ENCODE measurements at places on chromosomes 13 and 19. TPM values are rescaled to one million over a fixed set of nuclear protein-coding genes. Genes with fewer than 3 reads are reported as not detected.

RASAL3 gene
- total RNA-seq = not detected

ZNF480 gene
- 9.8 TPM for total RNA-seq

URAD gene
- total RNA-seq = not detected

RDH8 gene
- not detected for total RNA-seq

IFI30 gene
- total RNA-seq = 1.5 TPM

NBEA gene
- 2.0 TPM for total RNA-seq

KLK1 gene
- total RNA-seq = not detected

RHPN2 gene
- total RNA-seq = 13.0 TPM

FUT1 gene
- 0.10 TPM for total RNA-seq

RASA3 gene
- 41.7 TPM for total RNA-seq

SYMPK gene
- 73.4 TPM for total RNA-seq

PEX11G gene
- not detected for total RNA-seq

ZNF121 gene
- total RNA-seq = 48.5 TPM

GRCh38 chr13:22270881-22271280 is 600.0 kb downstream of the FGF9 start:
- DNase-seq = no peak

DNA sequence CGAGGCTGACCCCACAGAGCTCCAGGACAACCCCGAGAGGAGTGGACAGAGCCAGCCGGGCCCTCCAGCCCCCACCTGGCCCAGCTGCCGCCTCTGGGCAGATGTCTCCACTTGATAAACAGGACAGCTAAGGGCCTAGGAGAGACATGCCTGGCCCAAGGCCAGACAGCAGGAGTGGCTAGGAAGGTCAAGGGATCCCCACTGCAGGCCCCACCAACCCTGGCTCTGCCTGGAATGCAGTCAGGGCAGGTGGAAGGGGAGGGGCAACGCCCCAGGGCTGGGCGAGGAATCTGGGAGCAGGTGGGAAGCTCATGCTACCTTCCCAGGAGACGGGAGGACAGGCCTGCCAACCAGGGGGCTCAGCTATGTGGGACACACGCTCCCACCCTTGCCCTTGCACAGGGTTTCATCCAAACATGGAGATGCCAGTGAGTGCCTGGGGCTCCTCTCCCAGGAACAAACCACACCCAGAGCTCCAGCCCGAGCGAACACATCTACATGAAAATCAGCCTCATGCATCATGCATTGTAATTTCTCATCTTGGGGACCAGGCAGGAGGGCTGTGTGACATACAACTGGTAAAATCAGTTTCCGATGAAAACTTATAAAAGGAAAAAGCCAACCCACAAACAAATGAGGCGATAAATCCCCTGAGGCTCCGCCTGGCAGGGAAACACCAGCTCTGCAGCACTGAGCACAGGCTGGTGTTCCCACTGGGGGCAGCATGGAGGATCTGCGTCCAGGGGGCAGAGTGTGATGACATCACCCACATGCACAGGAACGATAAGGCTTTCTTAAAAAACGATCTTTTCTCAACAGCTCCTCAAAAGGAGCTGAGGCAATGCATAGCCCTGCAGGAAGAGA is 25.0 kb downstream of the SH3GL1 start:
- DNase-seq = no peak

DNA sequence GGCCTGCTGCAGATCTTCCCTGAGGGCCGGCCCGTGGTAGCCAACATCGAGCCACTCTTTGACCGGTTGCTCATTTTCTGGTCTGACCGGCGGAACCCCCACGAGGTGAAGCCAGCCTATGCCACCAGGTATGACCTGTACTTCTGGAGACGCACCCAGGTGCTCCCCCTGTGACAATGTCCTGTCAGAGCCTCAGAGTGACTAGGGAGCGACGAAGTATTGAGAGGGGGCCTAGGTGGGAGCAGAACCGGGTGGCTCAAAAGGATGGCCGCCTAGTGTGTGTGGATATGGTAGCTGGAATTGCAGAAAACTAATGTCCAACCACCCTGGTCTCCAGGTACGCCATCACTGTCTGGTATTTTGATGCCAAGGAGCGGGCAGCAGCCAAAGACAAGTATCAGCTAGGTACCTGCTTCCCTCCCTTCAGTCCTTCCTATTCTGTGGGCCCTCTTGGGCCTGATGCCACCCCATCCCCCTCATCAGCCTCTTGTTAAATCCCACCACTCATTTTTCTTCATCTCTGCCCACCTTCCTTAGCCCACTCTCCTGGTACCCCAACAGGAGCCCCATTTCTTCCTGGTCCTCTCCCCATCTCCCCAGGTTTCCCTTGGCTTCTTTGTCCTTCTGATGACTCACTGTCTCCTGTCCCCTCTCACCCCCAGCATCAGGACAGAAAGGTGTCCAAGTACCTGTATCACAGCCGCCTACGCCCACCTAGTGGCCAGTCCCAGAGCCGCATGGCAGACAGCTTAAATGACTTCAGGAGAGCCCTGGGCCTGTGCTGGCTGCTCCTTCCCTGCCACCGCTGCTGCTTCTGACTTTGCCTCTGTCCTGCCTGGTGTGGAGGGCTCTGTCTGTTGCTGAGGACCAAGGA is 8.4 kb downstream of the EGLN2 start:
- no peak for DNase-seq

DNA sequence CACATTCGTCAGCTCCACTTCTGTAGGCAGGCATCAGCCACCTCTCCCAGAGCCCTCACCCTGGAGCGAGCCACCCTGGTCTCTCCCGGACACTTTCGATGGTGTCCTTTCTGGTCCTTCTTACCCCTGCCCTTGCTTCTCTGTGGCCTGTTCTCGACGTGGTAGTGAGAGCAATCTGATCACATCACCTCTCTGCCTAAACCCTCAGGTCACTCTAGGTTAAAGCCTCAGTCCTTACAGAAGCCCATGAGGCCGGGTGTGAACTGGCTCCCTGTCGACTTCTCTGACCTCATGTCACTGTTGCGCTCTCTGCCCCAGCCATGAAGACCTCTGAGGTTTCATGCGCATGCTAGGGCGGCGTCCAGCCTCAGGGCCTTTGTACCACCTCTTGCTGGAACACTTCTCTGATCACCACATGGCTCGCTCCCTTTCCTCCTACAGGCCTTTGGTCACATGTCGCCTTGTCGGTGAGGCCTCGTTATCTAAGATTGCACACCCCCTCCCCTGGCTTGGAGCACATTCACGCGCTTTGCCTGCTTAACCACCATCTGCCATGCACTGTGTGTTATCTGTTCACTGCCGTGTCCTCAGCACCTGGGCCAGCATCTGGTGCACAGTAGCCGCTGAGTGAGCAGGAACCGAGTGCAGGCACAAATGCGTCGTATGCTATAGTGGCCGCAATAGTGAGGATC is 101.5 kb downstream of the DPF1 start:
- no peak for DNase-seq

GRCh38 chr19:1407528-1408299 is at the start of gene DAZAP1:
DAZAP1 (plus strand) TSS chr19:1407586; CDS start chr19:1407774, 188 bp downstream.
- no peak for DNase-seq

GRCh38 chr19:51547397-51548212 is 16.1 kb upstream of the SIGLEC6 start:
- DNase-seq = no peak

DNA sequence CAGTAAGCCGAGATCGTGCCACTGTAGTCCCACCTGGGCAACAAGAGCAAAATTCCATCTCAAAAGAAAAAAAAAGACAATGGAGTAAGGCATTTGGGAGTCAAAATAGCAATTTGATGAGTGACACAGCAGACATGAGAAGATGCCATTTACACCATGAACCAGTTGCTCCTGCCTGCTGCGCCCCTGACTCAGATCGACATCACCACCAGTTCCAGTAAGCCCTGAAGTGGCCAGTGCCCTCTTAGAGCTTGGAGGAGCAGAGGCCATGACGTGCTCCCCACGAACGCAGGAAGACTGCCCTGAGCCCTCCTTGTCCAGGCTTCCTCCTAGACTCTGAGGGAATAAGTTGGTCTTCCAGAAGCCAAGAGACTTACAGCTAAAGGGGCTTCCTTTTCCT is 339.2 kb downstream of the MYO16 start:
- peak; percentile 52 for DNase-seq

DNA sequence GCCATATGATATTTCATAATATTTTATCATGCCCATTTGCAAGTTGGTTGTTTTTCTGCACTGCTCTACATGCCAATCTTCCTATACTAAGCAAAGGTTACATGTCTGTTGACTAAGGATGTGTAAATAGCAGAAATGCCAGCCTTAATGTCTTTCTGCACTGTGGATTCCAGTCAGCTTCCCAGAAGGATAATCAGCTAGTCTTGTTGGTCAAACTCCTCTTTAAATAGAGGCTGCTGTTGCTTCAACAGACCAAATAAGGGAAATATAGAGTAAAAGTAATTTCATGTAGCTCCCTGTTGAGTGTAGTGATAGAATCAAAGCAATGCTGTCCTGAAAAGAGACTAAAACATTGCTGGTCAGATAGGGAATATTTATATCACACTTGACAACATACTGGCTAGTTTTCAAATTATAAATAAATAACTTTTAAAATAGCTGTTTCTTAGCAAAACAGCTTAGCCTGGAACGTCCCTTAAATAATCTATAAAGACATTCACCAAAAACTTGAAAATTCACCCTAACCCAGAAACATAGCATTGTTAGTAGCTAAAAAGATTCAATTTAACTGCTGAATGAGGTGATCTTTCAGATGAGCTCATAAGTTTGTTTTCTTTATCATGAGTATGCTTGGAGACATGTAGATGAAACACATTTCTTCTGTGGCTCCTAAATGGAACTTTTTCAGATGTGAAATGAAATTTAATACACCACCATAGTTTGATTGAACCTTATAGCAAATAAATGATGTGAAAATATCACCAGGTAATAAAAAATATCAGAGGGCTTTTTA is 56.6 kb downstream of the FRY start:
- no peak for DNase-seq

DNA sequence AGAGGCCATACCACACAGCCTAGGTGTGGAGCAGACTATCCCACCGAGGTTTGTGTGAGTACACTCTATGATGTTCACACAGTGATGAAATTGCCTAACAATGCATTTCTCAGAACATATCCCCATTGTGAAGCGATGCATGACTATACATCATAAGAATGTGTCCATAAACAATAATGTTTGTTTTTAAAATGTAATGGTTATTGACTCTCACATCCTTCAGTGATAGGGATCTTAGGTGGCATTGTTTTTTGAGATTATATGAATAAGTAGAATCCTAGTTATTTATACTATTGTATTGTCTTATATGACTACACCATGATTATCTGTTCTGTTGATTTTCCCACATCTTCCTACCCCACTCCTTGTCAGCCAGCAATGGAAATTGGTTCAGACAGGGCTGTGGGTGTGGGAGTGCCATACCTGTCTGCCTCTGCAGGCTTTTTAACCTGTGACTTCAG is 13.6 kb downstream of the CCNA1 start:
- DNase-seq = no peak

- peak; percentile 55 for DNase-seq
Observed at GRCh38 chr19:49570997-49571676, 9.2 kb downstream of the NOSIP start.

DNA sequence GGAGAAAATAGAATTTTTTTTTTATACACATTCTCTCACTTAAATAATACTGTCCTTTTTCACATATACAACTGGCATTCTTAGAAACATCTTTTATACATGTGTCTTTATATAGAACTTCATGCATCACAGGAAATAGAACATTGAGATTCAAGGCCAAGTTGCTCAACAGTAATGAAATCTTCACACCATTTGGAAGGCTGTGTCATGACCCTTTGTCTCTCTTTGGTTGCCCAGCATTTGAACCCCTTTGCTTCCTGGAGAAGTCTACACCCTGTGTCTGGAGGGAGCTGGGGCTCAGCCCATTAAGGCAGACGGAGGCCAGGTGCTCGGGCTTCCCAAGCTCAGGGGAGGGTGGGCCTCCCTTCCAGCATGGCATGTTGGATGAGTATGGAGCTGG is 41.1 kb downstream of the B3GLCT start:
- DNase-seq = no peak

DNA sequence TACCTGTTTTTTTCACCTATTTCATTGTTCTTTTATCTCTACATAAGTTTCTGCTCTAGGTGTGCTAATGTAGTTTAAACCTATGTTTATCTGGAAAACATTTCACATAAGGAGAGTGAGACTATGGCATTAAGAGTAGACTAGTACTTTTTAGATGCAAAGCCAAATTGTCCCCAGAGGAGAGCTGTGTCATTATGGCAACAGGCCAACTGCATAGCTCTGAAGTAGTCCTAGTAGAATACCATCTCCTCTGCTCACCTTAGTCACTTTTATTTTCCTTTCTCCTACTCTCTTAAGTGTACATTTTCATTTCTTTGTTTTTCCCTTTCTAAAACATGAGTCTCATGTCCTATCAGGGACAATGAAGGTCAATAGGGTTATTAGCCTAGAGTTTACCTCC is 123.1 kb downstream of the ITGBL1 start:
- DNase-seq = no peak

- no peak for DNase-seq
Observed at GRCh38 chr13:26255691-26256277, 1.9 kb downstream of the CDK8 start.

- peak; percentile 96 for DNase-seq
Observed at GRCh38 chr13:30577401-30577852, 40.3 kb upstream of the USPL1 start.

- peak; percentile 25 for DNase-seq
Observed at GRCh38 chr19:11090997-11091702, 1.9 kb downstream of the LDLR start.

DNA sequence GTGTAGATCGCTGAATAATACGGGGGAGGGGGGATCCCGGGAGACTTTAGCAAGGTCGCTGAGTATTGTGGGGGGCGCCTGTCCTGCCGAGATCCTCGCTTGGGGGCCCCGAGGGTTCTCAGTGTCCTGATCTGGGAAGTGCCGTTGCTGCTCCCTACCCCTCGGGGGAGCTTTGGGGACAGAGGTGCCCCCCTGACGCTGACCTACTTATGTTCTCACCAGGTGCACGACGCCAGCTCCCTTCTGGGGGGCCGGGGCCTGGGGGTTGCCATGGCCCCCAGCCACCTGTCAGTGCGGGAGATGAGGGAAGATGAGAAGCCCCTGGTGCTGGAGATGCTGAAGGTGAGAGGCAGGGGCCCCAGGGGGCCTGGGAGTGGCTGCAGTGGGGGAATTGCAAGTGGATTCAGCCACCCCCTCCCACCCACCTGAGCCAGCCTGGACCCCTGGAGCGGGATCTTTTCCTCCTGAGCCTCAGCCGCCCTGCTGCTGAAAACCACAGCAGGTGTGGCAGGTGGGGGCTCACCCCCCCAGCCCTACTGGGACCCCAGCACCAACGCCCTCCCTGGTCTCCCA is 537 bp downstream of the NAT14 start:
- DNase-seq = no peak

- no peak for DNase-seq
Observed at GRCh38 chr13:50793026-50793425, 50.5 kb downstream of the DLEU7 start.

GRCh38 chr13:97091196-97091595 is 96.9 kb upstream of the OXGR1 start:
- DNase-seq = no peak
